Large intestine (tissue), 12 donors: ENCODE measurements at places on chromosomes 7 and 10. TPM values are rescaled to one million over a fixed set of nuclear protein-coding genes. Genes with fewer than 3 reads are reported as not detected.
A peak's percentile ranks its signal among the peaks of the same experiment; 100 is the strongest.

GRCh38 chr7:95794917-95795515 is 22.7 kb downstream of the DYNC1I1 start:
- DNase-seq: no peak

ZNF365 gene
- polyA plus RNA-seq: 0.48 TPM

TAS2R5 gene
- 6.6 TPM for polyA plus RNA-seq

GRCh38 chr10:20170661-20171060 is 354.4 kb downstream of the PLXDC2 start:
- no peak for DNase-seq

DPP6 gene
- 7.8 TPM for polyA plus RNA-seq

DNA sequence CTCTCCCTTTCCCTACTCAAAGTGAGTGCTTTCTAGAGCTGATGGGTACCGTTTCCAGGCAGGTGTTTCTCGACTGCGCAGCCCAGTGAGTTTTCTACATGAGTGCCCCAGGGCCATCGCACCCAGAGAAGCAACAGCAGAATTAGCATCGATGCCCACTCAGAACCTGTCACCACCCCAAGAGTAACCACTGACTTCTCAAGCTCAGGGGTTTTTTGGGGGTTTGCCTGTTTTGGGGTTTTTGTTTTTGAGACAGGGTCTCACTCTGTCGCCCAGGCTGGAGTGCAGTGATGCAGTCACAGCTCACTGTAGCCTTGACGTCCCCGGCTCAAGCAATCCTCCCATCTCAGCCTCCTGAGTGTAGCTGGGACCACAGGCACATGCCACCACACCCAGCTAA is 25.7 kb downstream of the SNX8 start:
- DNase-seq: no peak

DNA sequence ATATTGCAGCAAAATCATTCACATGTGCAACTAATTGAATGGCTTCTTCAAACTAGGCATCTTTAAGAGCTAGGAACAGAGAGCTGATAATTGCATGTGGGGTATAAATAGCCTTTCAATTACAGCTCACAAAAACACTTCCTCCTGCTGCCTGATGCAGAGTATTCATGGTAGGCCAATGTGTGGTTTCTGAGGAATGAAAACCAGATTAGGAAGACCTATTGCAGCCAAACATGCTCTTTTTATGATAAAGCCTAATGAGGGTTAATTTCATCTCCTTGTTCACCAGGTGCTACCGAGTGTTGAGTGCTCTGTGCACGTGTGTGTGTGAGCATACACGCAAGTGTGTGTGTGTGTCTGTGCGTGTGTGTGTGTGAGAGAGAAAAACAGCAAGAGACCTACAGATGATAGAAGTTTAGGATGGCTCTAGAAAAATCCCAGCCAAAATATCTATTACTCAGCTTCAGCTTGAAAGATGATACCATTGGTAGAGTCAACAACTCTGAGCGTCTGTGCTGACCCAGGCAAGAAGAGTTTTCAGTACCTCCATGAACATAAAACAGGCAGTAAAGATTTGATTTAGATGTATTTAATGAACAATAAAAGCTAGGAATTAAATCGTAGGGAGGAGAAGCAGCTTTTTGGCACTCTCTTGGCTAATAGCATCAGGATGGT is 448.5 kb upstream of the ANKRD30A start:
- DNase-seq: no peak

MBL2 gene
- polyA plus RNA-seq: 0.09 TPM

- no peak for DNase-seq
Observed at GRCh38 chr7:140877249-140877524, 47.5 kb downstream of the BRAF start.

DNA sequence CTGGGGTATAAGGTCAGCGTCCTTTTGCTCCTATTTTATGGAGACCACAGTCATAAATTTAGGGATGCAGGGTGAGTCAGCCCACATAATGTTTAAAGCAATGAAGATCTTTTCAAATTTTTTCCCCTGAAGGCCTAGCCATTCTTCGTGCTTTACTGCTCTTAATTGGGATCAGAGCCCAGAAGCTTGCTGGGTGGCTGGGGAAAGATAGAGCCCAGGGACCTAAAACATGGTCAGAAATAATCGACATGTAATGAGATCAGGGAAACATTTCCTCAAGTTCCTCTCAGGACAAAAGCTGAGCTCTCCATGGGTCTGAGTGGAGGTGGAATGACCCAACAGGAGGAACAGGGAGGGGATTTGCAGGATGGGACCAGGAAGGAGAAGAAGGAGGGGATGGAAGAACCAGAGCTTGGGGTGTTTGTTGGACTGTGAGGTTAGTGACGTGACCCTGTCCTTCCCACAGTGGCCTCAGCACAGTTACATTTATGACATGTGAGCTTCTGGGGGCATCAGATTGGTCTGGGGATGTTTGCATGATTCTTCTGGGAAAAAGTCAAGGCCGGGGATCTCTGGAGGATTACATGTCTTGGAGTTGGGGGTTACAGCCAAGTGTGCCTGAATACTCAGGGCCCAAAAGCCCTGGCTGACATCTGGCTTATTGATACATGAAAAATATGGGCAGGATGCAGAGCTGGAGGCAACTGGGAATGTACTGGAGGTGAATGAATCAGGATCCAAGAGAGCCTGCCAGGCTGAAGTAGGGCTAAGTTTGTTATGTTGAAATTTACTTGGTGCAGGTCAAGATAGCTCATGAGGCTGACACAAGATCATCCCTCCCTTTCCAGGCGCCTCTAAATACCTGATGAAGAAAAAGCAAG is 477.9 kb downstream of the RPS24 start:
- DNase-seq: no peak

GRCh38 chr10:24744946-24745345 is 21.3 kb upstream of the ARHGAP21 start:
- no peak for DNase-seq

SDK1 gene
- polyA plus RNA-seq: 6.4 TPM

- DNase-seq: no peak
Observed at GRCh38 chr7:110675383-110676103, 415.4 kb upstream of the LRRN3 start.

DNA sequence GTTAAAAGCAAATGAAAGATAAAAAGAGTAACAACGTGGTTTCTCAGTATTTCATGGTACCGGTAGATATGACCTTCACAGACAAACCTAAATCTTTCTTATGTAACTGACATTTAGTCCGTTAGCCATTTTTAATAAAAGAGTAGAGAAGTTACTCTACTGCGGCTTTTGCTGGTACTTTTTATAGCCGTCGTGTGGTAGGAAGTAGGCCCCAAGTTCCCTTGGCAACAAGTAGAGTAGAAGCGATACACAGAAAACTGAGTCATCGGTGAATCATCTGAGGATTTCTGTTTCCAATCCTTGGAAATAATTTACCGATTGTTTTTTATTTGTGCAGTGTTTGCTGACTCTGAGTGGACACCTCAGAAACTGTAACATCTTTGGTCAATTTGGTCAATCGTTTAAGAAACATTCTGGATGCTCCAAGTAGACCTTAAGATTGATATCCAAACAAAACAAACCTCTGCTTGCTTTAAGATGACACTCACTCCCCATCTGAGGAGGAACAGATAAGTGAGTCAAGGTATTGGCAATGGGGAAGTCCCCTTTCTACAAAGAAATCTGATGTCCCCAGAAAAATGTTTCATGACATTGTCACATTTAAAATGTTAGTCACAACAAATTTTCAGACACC is 63.9 kb upstream of the AHR start:
- peak; percentile 29 for DNase-seq

DNA sequence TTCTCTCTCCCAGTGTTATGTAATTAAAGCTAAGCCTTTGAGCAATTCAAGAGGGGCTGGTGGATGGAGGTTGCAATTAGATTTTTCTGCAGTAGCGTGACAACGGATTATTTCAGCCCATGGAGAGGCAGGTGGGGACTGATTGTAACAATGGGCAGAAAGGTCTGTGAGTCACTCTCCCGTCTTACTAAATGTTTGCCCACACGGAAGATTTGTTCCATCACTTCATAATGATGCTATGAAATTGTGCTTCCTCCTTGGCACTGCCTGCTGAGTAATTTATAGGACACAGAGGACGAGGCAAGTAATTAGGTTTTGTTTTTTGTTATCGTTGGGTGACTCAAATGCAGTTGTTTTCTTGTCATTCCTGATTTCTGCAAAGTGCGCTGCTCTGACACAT is 594.5 kb upstream of the DPP6 start:
- no peak for DNase-seq

GRCh38 chr10:120428754-120429153 is 28.3 kb upstream of the PLPP4 start:
- no peak for DNase-seq

- no peak for DNase-seq
Observed at GRCh38 chr10:115857856-115858255, 415.1 kb downstream of the GFRA1 start.

DNA sequence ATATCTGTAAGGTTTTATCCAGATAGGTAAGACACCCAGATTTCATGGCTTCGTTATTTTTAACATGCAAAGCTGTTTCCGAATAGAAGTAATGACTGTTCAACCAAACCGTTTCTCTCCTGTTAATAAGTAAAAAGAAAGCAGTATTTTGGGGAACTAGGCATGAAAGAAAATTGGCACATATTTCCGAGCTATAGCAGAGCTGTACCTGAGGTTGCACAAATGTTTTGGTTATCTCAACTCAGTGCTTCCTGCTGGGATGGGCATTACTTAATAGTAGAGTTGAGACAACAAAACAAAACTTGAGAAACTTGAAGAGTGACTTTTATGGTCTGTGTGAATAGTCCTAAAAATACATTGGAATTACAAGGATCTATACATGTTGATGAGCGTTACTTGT is 564.3 kb upstream of the SORCS1 start:
- DNase-seq: no peak

UNCX gene
- not detected for polyA plus RNA-seq

GRCh38 chr10:88120075-88120474 is 256.6 kb downstream of the PTEN start:
- no peak for DNase-seq

- DNase-seq: no peak
Observed at GRCh38 chr10:123621916-123622315, 44.2 kb upstream of the GPR26 start.
